ENCODE measurements at places on chromosomes 1 and 21. TPM values are rescaled to one million over a fixed set of nuclear protein-coding genes. Genes with fewer than 3 reads are reported as not detected.

DNA sequence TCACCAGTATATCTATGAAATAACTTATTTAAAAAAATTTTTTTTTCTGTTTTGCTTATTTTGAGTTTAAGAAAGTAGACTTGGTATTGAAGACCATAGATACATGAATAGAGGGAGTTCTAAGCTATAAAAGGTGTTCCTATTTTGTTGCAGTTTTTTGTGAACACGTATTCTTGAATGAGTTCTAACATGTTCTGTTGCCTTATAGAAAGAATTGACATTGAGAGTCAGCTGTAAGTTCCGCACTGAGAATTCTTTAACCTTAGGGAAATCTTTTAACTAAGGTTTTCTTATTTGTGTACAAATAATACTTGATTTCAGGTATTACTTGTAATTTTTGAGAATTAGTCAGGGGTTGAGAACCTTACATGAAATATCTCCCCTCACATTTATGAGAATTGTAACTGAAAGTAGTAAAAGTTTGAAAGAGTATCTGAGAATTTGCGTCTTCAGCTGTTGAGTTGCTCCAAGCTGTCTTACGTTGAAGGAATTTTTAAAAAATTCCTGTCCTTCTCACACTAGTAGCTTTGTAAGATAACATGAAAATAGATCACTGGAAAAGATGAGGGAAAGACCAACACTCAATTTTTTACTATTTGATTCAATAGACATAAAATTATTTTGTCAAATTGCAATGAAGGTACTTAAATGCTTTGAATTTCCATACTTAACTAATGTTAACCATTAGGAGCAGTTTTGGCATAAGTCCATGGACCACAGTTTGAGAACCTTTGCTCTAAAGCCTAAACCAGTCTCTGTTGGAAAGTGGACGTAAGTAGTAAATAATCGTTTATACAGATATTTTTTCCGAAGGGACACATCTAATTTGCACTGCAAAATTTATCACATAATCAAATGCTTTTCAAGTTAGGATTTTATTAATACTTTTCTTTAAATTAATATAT, 3.8 kb downstream of the DR1 start:
- DNase-seq, result no peak

DNA sequence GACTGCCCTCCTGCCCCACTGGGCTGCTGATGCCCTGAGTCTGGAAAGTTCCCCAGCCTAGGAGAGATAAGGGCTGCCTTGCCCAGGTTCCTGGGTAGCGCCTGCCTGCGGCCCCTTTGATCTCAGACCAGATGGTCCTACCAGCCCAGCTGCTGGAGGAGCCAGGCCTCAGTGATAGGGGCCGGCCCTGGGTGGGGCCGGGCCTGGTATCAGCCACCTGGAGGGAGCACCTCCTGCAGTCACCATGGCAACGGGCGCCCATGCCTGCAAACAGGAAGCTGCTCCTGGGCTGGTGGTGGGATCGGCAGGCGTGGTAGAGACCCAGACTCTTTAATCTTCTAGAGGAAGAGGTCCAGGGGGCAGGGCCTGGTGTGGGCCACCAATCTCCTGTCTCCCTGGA, 119.7 kb upstream of the WNT4 start:
- no peak for DNase-seq

Gene SYTL1
- total RNA-seq, result 39.6 TPM

Gene TRNAU1AP
- 42.6 TPM for total RNA-seq
